ENCODE measurements at places on chromosomes 2 and 18.

- no peak for DNase-seq
These were observed 308.4 kb downstream of the NDUFA10 start for GRCh38 chr2:239716536-239717318.

DNA sequence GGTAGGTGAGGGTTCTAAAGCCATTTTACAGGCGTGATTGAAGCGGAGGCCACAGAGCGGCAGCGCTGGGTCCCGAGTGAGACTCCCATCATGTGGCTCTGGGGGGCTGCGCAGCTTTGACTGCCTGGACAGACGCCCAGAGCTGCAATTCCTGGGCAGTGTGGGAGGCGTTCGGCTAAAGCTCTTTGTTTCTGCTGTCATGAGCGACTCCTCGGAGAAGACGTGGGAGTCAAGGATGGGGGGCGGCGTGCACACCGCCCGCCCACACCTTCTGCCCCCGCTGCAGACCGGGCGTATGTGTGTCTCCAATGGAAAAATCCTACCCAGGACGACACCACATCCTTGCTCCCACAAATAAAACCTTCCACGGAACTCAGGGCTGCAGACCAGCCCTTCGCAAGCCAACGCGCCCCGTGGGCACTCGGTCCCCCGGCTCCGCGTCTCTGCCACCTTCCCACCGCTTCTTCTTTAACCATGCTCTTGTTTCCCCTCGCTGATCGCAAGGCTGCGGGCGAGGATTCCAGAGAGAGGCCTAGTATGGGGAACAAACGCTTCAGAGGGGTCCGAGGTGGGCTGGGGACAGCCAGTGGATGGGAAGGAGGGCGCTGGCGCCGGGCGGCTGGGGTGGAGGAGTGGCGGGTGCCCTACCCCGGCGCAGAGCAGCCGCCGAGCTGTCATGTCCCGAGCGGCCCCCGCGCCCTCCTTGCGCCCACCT is 680 bp upstream of the LBH start:
- DNase-seq: no peak

DNA sequence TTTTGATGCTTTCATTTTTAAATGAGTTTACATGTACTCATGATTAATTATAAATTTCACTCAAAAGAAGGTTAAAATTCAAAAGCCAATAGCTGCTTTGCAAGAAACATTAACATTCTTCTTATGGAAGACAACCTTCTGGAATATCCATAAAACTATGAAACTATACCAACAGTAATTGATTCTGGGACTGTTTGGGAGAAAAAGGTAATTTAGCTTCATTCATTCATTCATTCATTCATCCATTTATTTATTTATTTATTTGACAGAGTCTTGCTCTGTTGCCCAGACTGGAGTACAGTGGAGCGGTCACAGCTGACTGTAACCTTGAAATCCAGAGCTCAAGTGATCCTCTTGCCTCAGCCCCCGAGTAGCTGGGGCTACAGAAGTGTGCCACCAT is 110.3 kb downstream of the NBAS start:
- DNase-seq: no peak

DNA sequence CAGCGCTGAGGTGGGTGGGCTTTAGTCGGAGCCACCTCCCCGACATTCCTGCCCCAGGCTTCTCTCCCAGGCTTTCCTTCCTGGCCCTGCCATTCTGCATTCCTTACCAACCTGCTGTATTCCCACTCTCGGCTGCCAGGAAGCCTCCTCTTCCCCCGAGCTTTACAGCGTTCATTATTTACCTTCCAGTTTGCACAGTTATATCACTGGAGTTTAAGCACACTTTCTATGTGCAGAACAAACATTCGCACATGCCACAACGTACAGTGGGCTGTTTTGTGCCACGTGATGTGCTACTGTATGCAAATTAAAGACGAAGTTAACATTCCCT is 246.3 kb downstream of the SOX11 start:
- no peak for DNase-seq

DNA sequence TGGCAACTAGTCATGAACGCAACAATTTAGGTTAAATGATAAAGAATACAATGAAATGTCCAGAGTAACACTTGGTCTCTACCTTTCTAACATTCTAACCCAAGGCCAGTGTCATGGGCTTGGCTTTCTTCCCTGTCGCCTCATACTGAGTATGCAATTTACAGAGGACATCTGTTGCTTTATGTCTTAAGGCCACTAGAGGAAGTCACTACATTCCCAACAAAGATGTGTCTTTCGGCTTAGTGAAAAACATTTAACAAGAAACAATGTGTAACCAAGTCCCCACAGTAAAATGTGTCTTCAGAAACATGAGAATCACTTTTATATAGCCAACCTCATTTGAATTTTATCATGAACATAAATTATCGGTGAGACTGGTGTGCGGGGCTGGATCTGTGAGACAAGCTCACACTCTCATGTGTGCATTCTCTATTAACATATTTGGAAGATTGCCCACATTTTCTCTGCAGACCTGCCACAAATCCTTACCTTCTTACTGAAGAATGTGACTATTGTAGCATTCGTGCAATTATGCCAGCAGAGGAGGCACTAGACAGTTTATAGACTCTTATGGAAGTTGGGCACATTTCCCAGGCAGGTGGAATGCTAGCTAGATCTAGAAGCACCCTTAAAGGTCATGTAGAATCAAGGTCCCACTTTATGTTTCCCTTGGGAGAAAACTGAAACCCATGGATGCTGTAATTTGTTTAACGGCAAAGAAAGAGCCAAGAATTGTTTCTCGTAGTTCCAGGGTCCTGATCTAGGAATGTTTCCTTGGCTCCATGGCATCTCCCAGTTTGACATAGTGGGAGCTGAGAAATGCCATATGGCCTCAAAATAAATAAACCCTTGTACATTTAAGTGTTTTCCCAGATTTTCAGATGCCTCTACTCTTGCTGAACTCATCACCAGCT is 101.8 kb downstream of the CD226 start:
- DNase-seq: no peak

Measured in effector memory CD8-positive, alpha-beta T cell (primary cell).